Left ventricle myocardium inferior (tissue), 1 donor: ENCODE measurements at places on chromosomes 7 and 10.

DNA sequence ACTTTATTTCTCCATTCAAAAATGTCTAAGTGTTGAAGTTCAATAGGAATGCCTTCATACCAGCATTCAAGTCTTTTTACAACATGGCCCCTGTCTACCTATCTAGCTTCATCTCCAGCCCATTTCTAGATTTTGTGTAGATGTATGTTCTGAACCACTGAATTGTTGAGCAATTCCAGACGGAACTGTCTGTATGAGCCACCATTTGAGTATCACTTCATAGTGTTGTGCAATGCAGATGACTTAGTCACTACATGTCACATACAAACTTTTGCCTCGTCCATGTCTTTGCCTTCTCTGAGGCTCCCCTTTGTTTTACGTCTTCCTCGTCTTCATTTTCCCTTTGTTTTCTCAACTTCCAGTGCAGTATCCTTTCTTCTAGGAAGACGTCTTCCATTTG is 118.1 kb downstream of the INHBA start:
- no peaks in the 10 kb centered on the region for H3K27me3 ChIP-seq
- no peaks in the 10 kb centered on the region for H3K4me1 ChIP-seq
- H3K36me3 ChIP-seq = no peaks in the 10 kb centered on the region
- no peak for DNase-seq

DNA sequence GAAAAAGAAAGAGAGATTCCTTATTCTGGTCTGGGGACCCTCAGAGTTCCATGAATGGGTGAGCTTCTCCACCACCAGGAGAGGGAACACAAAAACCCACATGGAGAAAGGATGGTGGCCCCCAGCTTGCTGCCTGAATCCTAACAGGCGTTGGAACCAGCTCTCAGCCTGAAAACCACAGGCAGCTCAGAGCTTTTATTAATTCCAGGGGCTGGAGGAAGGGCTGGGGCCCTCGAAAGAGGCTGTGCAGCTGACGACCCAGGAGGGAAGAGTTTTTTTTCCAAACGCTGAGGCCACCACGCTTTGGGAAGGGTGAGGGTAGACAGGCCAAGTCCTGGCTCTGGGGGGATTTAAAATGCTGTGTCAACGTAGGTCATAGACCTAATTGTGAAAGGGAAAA is 10.8 kb upstream of the ELN start:
- peaks cover 15% of the 10 kb centered on the region for H3K27me3 ChIP-seq
- H3K4me1 ChIP-seq = peaks cover 20% of the 10 kb centered on the region
- no peaks in the 10 kb centered on the region for H3K36me3 ChIP-seq
- no peak for DNase-seq
- no peak overlapping the region for H3K4me3 ChIP-seq
- H3K27ac ChIP-seq = no peak overlapping the region

GRCh38 chr10:129033340-129033739 is 433.7 kb upstream of the MGMT start:
- DNase-seq = no peak
- H3K4me3 ChIP-seq = no peak overlapping the region
- H3K36me3 ChIP-seq = no peaks in the 10 kb centered on the region
- peaks cover 73% of the 10 kb centered on the region for H3K27me3 ChIP-seq
- H3K4me1 ChIP-seq = peaks cover 19% of the 10 kb centered on the region

GRCh38 chr10:35433851-35434426 is 97.6 kb downstream of the CCNY start:
- no peaks in the 10 kb centered on the region for H3K27me3 ChIP-seq
- H3K27ac ChIP-seq = no peak overlapping the region

GRCh38 chr10:49310460-49310859 is 11.5 kb downstream of the C10orf71 start:
- H3K36me3 ChIP-seq = peaks cover 4% of the 10 kb centered on the region
- H3K4me1 ChIP-seq = peaks cover 65% of the 10 kb centered on the region
- no peak for DNase-seq
- no peak overlapping the region for H3K4me3 ChIP-seq
- H3K27me3 ChIP-seq = no peaks in the 10 kb centered on the region

GRCh38 chr7:25659841-25660240 is 431.6 kb upstream of the NPVF start:
- H3K4me3 ChIP-seq = no peak overlapping the region
- H3K27me3 ChIP-seq = peaks cover under 1% of the 10 kb centered on the region
- peak overlapping the region; percentile 74 for H3K27ac ChIP-seq
- H3K36me3 ChIP-seq = no peaks in the 10 kb centered on the region
- no peak for DNase-seq
